ENCODE measurements at places on chromosomes 4 and X.

- H3K4me1 ChIP-seq: no peaks in the 10 kb centered on the region
- no peak overlapping the region for H3K27ac ChIP-seq
- H3K4me3 ChIP-seq: no peak overlapping the region
- H3K27me3 ChIP-seq: no peaks in the 10 kb centered on the region
- no peaks in the 10 kb centered on the region for H3K36me3 ChIP-seq
These were observed 133.4 kb downstream of the TBC1D19 start for GRCh38 chr4:26717332-26717731.

DNA sequence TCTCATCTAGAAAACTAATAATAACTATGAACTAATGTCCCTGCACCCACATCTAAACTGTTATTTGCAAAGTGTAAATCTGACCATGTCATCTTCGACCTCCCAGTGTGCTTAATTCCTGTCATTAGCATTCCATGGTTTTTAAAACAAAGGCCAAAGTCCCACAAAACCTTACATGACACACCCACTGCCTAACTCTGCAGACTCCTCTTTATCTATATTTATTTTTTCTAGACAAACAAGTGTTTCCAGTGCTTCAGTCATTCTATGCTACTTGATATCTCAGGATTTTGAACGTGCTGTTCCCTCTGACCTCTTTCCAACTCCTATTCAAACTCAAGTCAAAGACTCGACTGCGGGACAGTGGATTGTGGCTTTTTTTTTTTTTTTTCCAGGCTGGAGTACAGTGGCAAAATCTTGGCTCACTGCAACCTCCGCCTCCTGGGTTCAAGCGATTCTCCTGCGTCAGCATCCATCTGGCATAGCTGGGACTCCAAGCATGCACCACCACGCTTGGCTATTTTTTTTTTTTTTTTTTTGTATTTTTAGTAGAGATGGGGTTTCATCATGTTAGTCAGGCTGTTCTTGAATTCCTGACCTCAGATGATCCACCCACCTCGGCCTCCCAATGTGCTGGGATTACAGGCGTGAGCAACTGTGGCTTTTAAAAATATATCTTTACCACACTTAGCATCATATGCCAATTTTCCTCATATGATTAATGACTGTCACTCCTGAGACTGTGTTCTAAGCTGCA lies 1511.0 kb downstream of the ARAP2 start:
- no peak for DNase-seq
- H3K36me3 ChIP-seq: no peaks in the 10 kb centered on the region
- no peak overlapping the region for H3K4me3 ChIP-seq
- H3K27me3 ChIP-seq: no peaks in the 10 kb centered on the region

DNA sequence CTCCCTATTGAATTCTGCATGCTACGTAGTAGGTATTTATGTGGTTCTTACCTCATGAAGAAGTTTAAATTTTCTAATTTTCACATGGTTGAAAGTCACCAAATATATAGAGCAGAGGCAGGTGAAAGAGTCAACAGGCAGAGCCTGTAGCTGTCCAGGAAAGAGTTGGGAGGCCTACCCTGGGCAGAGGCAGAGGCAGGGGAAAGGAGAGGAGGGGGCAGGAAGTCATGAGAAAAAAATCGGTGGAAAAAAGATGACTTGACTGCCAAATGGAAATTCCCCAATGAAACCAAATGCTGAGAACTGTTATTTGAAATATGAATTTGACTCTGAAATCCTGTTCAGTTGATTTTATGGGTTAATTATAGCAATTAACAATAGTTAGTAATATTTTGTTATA lies 23.1 kb upstream of the GPR34 start:
- DNase-seq: no peak
- H3K4me3 ChIP-seq: no peak overlapping the region
- H3K36me3 ChIP-seq: peaks cover 55% of the 10 kb centered on the region
- peaks cover 18% of the 10 kb centered on the region for H3K4me1 ChIP-seq

GRCh38 chr4:124111922-124112321 lies 600.6 kb downstream of the ANKRD50 start:
- no peak overlapping the region for H3K27ac ChIP-seq
- no peaks in the 10 kb centered on the region for H3K27me3 ChIP-seq

DNA sequence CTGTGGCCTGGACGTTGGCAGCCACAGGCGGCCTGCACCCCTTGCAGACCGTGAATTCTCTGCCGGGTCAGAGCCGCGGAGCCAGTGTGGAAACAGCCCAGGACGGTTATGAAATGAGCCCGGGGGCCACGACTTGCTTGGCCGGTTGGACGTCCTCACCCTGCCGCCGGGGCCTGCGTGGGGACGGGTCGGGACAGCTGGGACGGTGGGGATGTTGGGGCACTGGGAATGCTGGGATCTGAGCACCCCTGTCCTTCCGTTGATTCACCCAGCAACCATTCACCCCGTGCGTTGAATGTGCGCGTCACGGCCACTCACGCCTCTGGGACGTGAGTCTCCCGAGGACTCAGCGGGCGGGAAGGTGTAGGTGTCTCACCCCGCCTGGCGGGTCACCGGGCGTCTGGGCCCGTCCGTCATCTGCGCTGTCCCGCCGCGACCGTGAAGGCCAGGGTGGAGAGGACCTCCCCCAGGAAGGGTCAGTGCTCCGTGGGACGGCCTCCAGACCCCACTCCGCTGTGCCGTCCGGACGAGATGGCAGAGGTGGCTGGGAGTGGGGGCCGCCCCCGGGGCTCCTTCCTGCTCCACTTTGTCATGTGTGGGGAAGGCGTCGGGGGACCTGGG lies 4.5 kb upstream of the PLCXD1 start:
- no peak overlapping the region for H3K27ac ChIP-seq
- H3K4me3 ChIP-seq: peak overlapping the region; percentile 82
- peaks cover 17% of the 10 kb centered on the region for H3K4me1 ChIP-seq

DNA sequence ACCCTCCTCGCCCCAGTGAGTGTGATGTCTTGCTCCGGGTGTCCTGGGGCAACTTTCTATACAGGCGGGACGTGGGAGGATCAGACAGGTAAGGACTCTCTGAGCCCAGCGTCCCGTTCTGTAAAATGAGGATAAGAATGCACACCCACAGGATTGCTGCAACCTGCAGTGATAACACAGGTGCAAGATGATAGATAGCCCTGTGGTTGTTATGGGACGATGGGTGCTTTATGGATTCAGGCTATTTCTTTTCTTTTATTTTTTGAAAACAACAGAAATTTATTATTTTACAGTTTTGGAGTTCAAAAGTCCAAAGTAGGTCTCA lies 28.6 kb downstream of the BEX3 start:
- DNase-seq: no peak
- H3K4me3 ChIP-seq: peak overlapping the region; percentile 82
- peaks cover 3% of the 10 kb centered on the region for H3K36me3 ChIP-seq
- peaks cover 8% of the 10 kb centered on the region for H3K27me3 ChIP-seq
- H3K27ac ChIP-seq: no peak overlapping the region
- peaks cover 8% of the 10 kb centered on the region for H3K4me1 ChIP-seq

- no peaks in the 10 kb centered on the region for H3K27me3 ChIP-seq
- no peak overlapping the region for H3K27ac ChIP-seq
- H3K4me1 ChIP-seq: no peaks in the 10 kb centered on the region
These were observed 270.1 kb upstream of the AGTR2 start for GRCh38 chrX:115900425-115900824.

DNA sequence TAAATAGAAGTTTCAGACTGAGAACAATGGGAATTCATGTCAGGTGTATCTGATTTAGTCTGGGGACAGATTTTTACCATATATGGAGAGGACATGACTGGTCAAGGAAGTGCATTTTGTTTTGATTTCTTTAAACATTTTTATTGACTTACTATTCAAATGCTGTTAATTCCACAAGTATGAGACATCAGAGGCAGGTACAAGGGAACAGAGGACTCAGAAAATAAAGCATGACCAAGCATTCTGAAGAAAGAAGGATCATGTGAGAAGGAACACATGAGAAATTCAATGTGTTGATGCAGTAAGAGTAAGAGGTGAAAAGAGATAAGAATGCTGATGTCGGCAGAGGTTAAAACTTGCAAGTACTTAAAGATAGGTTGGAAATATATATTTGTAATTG lies 1452.6 kb downstream of the PCDH7 start:
- DNase-seq: no peak
- H3K4me3 ChIP-seq: no peak overlapping the region
- no peaks in the 10 kb centered on the region for H3K27me3 ChIP-seq
- H3K4me1 ChIP-seq: no peaks in the 10 kb centered on the region
- H3K36me3 ChIP-seq: no peaks in the 10 kb centered on the region

DNA sequence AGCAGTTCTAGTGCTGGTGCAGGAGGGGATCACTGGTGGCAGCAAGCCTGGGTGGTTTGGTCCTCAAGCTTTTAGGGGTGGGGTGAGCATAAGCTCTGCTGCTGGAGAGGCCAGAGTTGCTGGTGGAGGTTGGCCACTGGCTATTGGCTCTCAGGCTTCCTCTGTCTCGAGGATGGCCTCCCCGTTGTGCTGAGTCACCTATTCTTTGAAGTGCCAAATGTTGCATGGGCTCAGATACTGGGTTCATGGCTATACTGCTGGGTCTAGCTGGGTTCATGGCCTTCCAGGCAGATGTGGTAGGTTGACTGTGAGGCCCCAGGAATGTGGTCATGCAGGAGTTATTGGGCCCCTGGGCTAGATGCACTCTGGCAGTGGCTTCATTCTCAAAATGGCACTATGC lies 466.3 kb downstream of the NAF1 start:
- no peak overlapping the region for H3K27ac ChIP-seq
- H3K36me3 ChIP-seq: no peaks in the 10 kb centered on the region
- no peaks in the 10 kb centered on the region for H3K4me1 ChIP-seq
- no peak overlapping the region for H3K4me3 ChIP-seq
- H3K27me3 ChIP-seq: no peaks in the 10 kb centered on the region
- no peak for DNase-seq

DNA sequence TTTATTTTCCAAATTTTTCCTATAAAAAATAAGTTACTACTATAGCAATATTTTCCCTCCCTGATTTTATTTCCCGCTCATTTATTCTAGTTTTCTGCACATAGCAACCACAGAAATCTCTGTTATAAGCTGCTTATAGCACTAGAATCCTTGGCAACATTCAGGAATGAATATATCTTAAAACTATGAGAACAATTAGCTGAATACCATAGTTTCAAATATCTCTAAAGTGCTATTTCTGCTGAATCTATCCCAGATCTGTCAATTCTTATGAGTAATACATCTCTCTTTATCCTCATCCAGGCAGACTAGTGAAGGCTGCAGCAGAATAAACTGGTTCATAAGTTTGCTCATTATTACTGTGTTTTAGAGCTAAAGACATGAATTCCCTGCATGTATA lies 622.9 kb upstream of the DIPK2B start:
- DNase-seq: no peak
- no peaks in the 10 kb centered on the region for H3K27me3 ChIP-seq
- no peak overlapping the region for H3K27ac ChIP-seq
- H3K4me1 ChIP-seq: no peaks in the 10 kb centered on the region
- H3K4me3 ChIP-seq: no peak overlapping the region

DNA sequence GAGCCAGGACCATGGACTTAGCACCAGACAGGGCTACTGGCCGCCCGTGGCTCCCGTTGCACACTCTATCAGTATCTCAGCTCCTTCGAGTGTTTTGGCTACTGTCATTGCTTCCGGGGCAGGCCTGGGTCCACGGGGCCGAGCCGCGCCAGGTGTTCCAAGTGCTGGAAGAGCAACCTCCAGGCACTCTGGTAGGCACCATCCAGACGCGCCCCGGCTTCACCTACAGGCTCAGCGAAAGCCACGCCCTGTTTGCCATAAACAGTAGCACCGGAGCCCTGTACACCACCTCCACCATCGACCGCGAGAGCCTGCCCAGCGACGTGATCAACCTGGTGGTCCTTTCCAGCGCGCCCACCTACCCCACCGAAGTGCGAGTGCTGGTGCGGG lies 1.6 kb downstream of the FAT4 start:
- H3K27ac ChIP-seq: no peak overlapping the region
- H3K4me3 ChIP-seq: peak overlapping the region; percentile 83

- H3K36me3 ChIP-seq: no peaks in the 10 kb centered on the region
- DNase-seq: no peak
- H3K27me3 ChIP-seq: no peaks in the 10 kb centered on the region
- H3K4me1 ChIP-seq: peaks cover 19% of the 10 kb centered on the region
- H3K27ac ChIP-seq: no peak overlapping the region
These were observed 10.6 kb upstream of the BCOR start for GRCh38 chrX:40108162-40108958.

GRCh38 chr4:81146466-81146865 lies 68.6 kb downstream of the PRKG2 start:
- H3K4me1 ChIP-seq: no peaks in the 10 kb centered on the region
- no peaks in the 10 kb centered on the region for H3K36me3 ChIP-seq
- no peak for DNase-seq
- H3K27me3 ChIP-seq: no peaks in the 10 kb centered on the region

GRCh38 chr4:15784959-15785634 lies 7.0 kb downstream of the CD38 start:
- no peaks in the 10 kb centered on the region for H3K27me3 ChIP-seq
- H3K36me3 ChIP-seq: peaks cover 16% of the 10 kb centered on the region
- H3K4me3 ChIP-seq: no peak overlapping the region
- H3K4me1 ChIP-seq: peaks cover 43% of the 10 kb centered on the region
- no peak for DNase-seq

DNA sequence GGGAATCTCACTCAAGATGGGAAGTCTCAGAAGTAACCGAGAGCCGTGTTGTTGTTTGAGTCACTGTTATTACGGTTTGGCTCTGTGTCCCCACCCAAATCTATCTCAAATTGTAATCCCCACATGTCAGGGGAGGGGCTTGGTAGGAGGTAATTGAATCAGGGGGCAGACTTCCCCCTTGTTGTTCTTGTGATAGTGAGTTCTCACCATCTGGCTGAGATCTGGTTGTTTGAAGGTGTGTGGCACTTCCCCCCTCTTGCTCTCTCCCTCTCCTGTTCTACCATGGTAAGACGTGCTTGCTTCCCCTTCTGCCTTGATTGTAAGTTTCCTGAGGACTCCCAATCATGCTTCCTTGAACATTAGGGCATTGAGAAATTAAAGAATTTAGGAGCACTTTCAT lies 37.0 kb downstream of the HAND2 start:
- H3K4me1 ChIP-seq: peaks cover 6% of the 10 kb centered on the region
- peaks cover 29% of the 10 kb centered on the region for H3K27me3 ChIP-seq
- H3K36me3 ChIP-seq: no peaks in the 10 kb centered on the region
- H3K4me3 ChIP-seq: no peak overlapping the region
- no peak overlapping the region for H3K27ac ChIP-seq

GRCh38 chrX:48676893-48677270 lies 6.7 kb upstream of the WAS start:
- H3K4me1 ChIP-seq: peaks cover 26% of the 10 kb centered on the region
- H3K27ac ChIP-seq: peak overlapping the region; percentile 60
- H3K36me3 ChIP-seq: no peaks in the 10 kb centered on the region

GRCh38 chrX:29617276-29617675 lies 598.1 kb upstream of the MAGEB2 start:
- H3K36me3 ChIP-seq: no peaks in the 10 kb centered on the region
- no peaks in the 10 kb centered on the region for H3K4me1 ChIP-seq
- no peak for DNase-seq
- no peak overlapping the region for H3K4me3 ChIP-seq
- no peaks in the 10 kb centered on the region for H3K27me3 ChIP-seq
- H3K27ac ChIP-seq: no peak overlapping the region

- H3K4me3 ChIP-seq: no peak overlapping the region
- no peak for DNase-seq
- no peaks in the 10 kb centered on the region for H3K36me3 ChIP-seq
- no peaks in the 10 kb centered on the region for H3K4me1 ChIP-seq
- no peak overlapping the region for H3K27ac ChIP-seq
These were observed 192.3 kb downstream of the GPAT3 start for GRCh38 chr4:83728191-83728590.

Data from naive thymus-derived CD8-positive, alpha-beta T cell (primary cell).